Activated T-cell treated with anti-CD3 and anti-CD28 coated beads, Interleukin-2, amount 50 U/mL, for 1 hour (primary cell): ENCODE measurements at places on chromosomes 1 and 21.

DNA sequence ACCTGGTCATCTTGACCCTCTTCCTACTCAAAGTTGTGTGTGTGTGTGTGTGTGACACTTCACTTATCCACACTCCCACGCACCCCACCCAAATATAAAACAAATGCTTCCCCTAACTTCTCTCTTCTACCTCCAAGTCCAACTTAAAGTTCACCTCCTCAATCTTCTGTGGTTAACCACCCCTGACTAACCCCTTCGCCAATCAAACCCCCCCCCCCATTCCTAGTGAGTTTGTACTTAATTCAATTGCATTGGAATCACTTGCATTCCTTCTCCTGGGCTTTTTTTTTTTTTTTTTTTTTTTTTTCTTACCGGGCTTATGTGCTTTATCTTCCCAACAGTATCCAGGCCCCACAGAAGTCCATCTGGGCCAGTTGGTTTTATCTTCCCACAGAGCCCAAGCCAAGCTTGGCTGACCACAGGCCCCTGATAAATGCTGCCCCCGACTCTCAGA lies 78.4 kb downstream of the CD58 start:
- no peak for DNase-seq

DNA sequence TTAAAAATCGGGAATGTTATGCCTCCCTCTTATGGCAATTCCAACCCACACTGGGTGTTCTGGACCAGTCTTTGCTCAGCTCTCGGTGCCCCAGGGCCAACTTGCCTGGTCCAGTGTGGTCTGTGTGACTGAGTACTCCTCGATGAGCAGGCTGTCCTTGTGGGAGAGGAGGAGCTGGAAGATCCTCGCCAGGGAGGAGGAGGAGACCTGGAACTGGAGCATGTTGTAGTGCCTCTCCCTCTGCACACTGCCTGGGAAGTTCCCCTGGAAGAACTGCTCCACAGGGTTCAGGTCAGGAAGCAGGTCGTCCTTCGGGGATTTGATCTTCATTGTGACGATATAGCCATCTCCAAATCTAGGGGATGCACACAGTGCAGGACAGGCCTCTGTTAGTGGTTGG lies 88.5 kb upstream of the GCLM start:
- DNase-seq: no peak

GRCh38 chr1:190168116-190168892 lies 309.4 kb downstream of the BRINP3 start:
- DNase-seq: no peak

DNA sequence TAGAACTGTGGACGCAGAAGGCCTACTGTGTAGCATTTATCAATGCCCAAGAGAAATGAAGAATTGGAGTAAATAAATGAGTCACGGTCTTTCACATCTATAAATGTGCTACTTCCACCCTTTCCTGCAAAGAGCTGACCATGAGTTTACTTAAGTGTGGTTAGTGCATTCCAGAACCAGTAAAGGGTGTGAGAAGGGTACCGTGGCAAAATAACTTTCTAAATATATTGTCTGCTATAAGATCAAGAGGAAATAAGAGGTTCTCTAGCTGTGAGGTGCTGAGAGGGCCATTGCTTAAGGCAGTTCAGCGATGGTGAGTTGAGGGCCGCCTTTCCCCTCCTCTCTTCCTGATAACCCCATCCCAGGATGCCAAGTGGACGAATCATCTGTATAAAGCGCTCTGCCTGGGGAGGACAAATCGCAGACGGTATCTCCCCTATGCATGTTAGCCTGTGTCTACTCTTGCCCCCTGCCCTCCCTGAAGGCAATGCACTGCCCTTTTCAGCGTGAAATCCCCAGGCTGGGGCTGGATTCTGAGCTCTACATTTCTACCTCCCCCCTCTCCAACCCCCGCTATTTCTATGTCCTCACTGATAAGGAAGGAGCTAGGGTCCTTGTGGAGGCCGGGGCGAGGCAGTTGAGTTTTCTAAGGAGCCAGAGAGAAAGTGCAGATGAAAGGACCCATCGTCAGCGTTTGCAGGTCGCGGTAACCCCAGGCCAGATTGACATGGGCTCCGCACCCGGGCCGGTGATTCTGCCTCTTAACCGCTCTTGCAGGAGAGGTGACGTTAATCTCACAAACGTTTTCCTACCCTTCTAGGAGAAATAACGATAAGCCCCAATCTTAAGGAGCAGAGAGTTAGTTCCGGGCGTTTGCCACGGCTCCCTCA lies 1.5 kb upstream of the NCAM2 start:
- no peak for DNase-seq

DNA sequence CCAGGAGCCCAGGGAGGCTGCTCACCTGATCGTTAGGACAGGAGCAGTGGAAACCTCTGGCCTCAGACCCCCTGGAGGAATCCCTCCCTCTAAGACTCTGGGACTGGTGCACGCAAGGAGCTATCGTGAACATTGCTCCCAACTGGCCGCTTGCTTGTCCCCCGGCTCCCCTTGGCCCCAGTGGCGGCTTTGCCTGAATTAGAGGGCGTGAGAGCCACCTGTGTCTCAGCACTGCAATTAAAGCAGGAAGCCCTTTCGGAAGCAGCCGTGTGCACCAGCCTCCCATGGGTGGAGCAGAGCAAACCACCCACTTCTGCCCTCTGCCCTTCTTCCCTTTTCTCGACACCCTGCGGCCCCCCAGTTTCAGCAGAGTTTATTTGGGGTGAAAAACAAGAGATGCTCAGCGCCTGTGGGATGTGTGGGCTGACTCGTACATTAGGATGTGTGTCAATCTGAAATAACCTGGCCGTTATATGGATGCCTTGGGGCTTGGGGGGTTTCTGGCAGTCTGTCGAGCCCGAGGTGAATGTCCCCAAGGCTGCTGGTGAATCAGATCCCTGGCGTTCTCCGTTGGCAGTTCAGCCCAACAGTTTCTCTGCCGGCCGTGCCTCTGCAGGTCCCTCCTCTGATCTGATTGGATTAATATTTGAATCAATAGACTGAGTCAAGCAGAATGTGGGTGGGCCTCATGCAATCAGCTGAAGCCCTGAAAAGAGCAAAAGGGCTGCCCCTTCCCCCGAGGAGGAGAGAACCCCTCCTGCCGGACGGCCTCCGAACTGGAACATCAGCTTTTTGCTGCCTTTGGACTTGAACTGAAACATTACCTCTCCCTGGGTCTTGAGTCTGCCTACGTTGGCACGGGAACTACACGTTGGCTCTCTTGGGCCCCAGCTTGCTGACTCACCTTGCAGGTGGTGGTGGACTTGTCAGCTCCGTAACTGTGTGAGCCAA lies 7.3 kb upstream of the UMODL1 start:
- DNase-seq: peak; percentile 61

DNA sequence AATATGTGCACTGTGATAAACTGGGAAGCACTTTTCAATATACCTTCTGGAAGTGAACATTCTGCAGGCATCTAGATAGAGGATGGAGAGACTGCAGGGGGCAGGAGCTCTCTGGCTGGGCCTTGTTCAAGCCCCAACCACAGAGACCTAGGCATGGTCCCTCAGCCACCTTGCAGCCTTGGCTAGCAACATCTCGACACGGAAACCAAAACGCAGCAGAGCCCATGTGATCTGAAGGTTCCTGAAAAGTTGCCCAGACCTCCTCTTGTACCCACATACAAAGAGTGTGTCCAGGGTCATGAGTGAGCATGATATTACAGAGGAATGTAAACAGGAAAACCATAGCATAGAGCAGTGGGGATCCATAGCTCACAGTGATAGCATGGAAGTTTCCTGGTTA lies 33.1 kb upstream of the SAMD11 start:
- no peak for DNase-seq

GRCh38 chr1:248243204-248243603 lies 12.0 kb downstream of the OR2M4 start:
- peak; percentile 18 for DNase-seq

DNA sequence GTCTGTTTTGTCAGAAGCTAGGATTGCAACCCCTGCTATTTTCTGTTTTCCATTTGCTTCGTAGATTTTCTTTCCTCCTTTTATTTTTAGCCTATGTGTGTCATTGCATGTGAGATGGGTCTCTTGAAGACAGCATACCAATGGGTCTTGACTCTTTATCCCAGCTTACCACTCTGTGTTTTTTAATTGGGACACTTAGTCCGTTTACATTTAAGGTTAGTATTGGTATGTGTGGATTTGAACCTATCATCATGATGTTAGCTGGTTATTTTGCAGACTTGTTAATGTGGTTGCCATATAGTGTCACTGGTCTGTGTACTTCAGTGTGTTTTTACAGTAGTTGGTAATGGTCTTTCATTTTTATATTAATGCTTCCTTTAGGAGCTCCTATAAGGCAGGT lies 141.5 kb downstream of the DNAH14 start:
- no peak for DNase-seq

- DNase-seq: no peak
Measured at GRCh38 chr1:119738100-119738720, 26.5 kb downstream of the PHGDH start.
